ENCODE measurements at places on chromosomes 3 and 15.

- no peak for DNase-seq
Observed at GRCh38 chr3:190173426-190173825, 52.7 kb upstream of the P3H2 start.

- no peak for DNase-seq
Observed at GRCh38 chr15:25175789-25176615, 221.2 kb downstream of the SNRPN start.

DNA sequence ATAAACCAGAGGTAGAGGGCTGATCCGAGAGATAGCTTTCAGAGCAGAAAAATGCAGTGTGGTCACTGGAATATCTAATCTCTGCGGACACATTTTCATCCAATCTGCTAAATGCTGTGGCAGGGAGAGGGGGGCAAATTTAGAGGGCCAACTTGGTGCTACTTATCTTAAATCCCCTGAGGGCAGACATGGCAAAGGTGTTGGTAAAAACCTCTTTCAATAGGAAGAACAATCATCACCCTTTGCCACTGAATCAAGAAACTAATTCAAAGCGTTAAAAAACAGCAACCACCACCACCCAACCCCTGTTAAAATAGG lies 152.9 kb downstream of the MECOM start:
- no peak for DNase-seq

GRCh38 chr3:128932516-128933212 lies 53.2 kb downstream of the ACAD9 start:
- DNase-seq = no peak

- no peak for DNase-seq
Observed at GRCh38 chr15:65835447-65835846, 33.8 kb upstream of the RAB11A start.

GRCh38 chr15:101105059-101105891 lies 146.6 kb downstream of the CHSY1 start:
- DNase-seq = no peak

- no peak for DNase-seq
Observed at GRCh38 chr3:138443091-138443490, 8.7 kb downstream of the ESYT3 start.

GRCh38 chr15:57146506-57147201 lies 228.2 kb downstream of the TCF12 start:
- no peak for DNase-seq

- no peak for DNase-seq
Observed at GRCh38 chr3:101117465-101117864, 124.2 kb upstream of the ABI3BP start.

DNA sequence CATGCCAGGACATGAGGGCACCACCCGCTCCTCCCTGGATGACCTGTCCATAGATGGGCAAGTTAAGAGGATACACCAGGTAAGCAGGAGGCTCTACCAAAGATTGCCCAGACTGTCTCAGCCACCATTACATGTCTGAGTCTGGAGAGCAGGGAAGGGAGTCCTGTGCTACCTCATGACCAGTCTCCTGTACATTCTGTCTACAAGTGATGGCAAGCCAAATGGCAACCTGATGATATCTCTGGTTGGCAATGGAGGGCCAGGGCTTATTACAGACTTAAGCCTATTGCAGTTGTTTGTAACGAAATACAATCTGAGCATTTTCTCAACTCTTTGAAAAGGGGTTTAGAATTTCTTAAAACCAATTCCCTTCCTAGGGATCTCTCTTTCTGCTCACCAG lies 31.8 kb downstream of the ABHD6 start:
- no peak for DNase-seq

DNA sequence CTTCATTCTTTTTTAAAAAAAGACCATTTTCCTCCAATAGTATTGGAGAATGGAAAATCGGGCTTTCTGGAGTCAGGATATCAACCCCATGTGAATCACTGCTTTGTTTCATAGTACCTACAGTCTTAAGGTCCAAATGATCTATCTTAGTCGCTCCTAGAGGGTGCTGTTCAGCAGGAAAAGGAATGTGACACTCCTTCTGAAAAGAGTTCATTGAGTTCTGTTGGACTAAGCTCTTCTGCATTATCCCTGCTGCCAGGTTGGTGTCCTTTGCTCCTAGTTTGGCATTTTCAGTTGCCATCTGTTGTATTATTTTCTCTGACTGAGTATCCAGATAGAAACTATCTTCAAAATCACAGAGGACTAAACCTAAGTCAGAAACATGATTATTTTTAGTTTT lies 57.2 kb downstream of the POLQ start:
- no peak for DNase-seq

- DNase-seq = no peak
Observed at GRCh38 chr3:172560026-172560425, 36.8 kb upstream of the TNFSF10 start.

DNA sequence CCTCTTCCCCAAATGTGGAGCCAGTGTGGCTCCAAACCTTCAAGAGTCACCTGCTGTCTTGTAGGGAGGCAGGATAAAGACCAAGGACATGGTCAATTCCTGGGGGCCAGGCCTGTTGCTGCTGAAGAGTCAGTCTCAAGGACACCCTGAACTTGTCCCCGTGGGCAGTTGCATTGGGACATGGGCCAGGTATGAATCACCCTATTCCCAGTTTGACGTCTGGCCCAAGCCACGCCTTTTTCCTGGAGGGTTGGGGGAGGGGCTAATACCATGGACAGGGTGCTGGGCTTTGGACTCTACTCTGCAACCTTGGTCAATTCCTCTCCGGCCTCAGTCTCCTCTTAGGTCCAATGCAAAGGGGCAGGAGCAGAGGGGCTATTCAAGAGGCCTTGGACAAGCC lies 10.4 kb downstream of the ATP2B2 start:
- no peak for DNase-seq

DNA sequence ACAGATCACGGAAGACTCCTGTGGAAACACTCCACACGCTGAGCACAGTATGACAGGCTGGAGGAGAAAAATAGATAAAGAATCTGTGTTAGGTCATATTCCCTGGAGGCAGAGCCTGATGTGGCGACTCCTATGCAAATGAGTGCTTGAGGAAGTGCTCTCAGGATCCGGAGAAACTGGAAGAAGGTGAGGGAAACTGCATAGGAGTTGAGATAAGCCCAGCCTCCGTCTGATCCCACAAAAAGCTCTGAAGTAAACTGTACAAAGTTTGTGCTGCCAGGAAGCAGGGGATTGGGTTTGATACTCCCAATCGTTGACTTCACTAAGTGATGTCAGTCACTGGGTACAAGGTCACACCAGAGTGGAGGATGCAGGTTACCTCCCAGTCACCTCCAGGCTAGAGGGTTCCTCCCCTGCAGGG lies 33.4 kb downstream of the OSBPL10 start:
- no peak for DNase-seq

GRCh38 chr3:184776916-184777315 lies 35.0 kb upstream of the VPS8 start:
- DNase-seq = no peak

DNA sequence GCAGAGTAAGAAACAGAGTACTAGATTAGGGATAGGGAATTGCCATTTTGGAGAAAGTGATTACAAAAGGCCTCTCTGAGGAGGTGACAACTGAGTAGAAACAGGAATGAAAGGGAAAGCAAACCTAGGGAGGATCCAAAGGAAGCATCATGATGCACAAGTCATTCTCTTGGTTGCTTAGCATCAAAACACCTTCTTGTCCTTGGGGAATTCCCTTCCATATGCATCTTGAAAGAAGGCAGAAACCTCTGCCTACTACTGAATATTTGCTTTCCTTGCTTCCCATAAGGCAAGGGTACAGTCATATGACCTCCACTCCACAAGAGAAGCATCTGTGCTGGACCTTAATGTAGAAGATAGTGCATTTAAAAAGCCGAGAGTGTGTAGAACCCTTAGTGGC lies 24.1 kb downstream of the GABPB1 start:
- DNase-seq = no peak

DNA sequence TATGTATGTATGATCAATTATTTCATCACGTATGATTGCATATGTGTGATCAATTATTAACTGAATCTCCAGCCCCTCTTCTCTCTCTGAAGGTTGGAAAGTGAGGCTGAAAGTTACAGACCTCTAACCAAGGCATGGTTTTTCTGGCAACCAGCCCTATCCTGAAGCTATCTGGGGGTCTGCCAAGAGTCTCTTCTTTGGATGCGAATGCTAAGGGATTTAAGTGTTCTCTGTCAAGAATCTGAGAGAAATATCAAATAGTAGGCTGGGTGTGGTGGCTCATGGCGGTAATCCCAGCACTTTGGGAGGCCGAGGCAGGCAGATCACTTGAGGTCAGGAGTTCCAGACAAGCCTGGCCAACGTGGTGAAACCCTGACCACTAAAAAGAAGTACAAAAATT lies 8.1 kb downstream of the NKTR start:
- no peak for DNase-seq

GRCh38 chr15:66946578-66947164 lies 118.7 kb upstream of the SMAD3 start:
- no peak for DNase-seq

GRCh38 chr15:66614951-66615760 lies 49.4 kb upstream of the LCTL start:
- no peak for DNase-seq

DNA sequence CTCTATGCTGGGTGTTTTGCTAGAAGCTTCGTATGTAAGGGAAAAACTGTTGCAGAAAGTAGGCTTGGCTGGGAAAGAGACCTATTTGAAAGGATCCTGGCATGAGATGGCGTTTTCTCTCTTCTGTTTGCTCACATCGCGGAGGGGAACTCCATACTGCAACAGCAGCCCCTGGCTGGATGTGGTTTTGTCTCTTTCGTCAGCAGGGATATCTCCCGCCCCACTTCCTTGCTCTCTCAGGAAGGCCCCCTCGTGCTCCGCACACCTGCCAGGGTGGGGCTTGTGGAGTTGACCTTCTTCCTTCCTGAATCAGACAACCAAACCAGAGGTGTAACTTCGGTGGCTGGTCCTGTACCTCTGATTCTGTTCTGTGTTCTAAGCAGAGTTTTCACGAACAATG lies 26.4 kb upstream of the MYZAP start:
- DNase-seq = no peak

GRCh38 chr15:92821491-92822116 lies 78.5 kb upstream of the CHD2 start:
- DNase-seq = no peak

- DNase-seq = no peak
Observed at GRCh38 chr15:84143753-84144314, 91.7 kb upstream of the GOLGA6L4 start.

DNA sequence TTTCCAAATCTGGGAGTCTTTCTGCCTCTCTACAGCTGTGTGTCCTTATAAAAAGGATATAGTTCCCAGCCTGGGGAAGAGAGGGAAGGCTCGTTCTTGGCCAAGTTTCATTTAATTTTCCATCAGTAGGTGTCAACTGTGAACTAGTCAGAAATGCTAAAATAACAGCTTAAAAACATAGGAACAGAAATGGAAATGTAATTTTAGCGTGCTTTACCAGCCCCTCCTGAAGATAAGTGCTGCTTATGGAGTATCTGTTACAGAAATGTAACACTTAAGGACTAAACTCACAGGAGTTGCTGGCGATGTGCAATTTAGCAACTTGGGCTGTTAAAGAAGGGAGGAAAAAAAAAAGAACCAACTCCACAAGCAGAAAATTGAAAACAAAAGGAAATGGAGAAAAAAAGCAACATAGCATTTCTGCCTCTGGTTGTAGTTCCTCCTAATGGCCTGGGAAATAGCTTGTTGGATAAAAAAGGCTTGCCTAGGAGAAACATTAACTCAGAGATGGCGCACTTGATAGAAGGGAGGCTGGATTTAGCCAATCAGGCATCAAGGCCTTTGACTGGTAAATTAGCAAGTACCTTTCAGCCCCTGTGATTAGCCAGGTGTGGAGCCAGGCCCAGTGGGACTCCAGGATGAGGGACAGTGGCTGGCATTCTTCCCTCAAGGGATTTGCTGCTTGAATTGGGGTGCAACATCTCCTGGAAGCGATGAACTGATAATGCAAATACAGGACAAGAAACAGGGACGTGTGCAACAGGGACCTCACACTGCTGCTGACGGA lies 84.3 kb downstream of the RPLP1 start:
- DNase-seq = no peak

DNA sequence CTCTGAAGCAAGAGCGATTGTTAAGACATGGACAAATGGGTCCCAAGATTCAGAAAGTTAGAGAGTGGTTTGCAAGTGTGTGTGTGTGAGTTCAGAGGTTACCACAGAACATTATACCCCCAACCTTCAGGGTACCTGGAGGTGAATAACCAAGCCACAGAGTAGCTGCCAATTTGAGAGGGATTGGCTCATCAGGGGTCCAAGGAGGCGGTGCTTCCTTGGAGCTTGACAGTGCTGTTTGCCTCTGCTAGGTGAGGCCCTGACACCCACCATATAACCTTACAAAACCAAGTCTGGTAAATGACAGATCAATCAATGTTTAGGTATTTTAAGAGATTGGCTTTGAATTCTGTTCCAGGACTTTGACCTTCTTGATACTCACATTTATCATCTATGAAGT lies 35.7 kb downstream of the LRTM1 start:
- no peak for DNase-seq

GRCh38 chr3:17852217-17852616 lies 109.8 kb upstream of the TBC1D5 start:
- no peak for DNase-seq

DNA sequence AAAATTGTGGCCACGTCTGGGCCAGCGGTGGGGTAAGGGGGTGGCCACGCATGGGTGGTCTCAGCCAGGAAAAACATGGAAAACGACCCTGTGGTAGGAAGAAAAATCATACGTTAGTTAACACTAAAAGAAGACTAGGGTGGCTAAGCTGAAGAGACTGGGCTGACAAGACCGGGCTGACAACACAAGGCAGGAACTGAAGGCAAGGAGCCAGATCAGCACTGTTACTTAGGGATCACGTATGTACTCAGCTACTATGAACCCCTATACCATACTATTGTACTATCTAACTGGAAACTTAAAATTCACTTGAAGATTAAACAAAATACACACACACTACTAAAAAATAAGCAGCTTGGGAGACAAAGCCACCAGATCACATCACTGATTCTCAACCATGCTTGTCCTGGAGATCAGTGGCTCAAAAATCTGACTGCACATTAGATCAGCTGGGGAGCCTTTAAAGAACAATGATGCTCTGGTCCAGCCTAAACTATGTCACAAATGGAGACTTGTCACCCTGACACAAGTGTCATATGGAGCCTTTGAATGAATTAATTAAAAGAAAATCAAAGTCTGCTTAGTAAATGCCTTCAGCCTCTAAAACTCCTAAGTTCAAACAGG lies 442.2 kb downstream of the SHQ1 start:
- DNase-seq = no peak
